Frontal cortex (tissue), 4 donors: ENCODE measurements at places on chromosomes 4 and X. TPM values are rescaled to one million over a fixed set of nuclear protein-coding genes. Genes with fewer than 3 reads are reported as not detected.

USP51 gene
- total RNA-seq: 4.5 TPM

RNF175 gene
- 31.0 TPM for total RNA-seq

CCDC120 gene
- total RNA-seq: 1.6 TPM

SPANXA2 gene
- total RNA-seq: not detected

SRPX gene
- total RNA-seq: 2.4 TPM

ADH1B gene
- not detected for total RNA-seq

RHOXF2 gene
- not detected for total RNA-seq

FMR1NB gene
- not detected for total RNA-seq

PARM1 gene
- total RNA-seq: 7.3 TPM

FAM9C gene
- total RNA-seq: 0.41 TPM

CENPVL3 gene
- 2.4 TPM for total RNA-seq

PITX2 gene
- not detected for total RNA-seq

LINC00632 gene
- 15.9 TPM for total RNA-seq

GPC4 gene
- total RNA-seq: 1.2 TPM

ELF2 gene
- 141 TPM for total RNA-seq

SAP30 gene
- 20.4 TPM for total RNA-seq

C4orf50 gene
- total RNA-seq: 12.2 TPM

CXCR3 gene
- not detected for total RNA-seq

ASMT gene
- total RNA-seq: 0.41 TPM

PAGE5 gene
- not detected for total RNA-seq

DRP2 gene
- 5.3 TPM for total RNA-seq

C4orf36 gene
- 2.0 TPM for total RNA-seq

AIMP1 gene
- total RNA-seq: 22.4 TPM

CXCL11 gene
- total RNA-seq: not detected

ALB gene
- 0.41 TPM for total RNA-seq

TCEAL9 gene
- total RNA-seq: 27.7 TPM

MAGEA6 gene
- total RNA-seq: not detected

MAGEA11 gene
- total RNA-seq: not detected

AFF2 gene
- 313 TPM for total RNA-seq

VAMP7 gene
- total RNA-seq: 27.7 TPM

PLAC8 gene
- 0.41 TPM for total RNA-seq

SHROOM4 gene
- total RNA-seq: 1.6 TPM

TRIM60 gene
- total RNA-seq: not detected

NDST3 gene
- total RNA-seq: 39.1 TPM

DAPP1 gene
- total RNA-seq: 0.41 TPM
